ENCODE measurements at places on chromosomes 7 and 10.

- DNase-seq = no peak
Measured at GRCh38 chr7:99290980-99291607, 18.5 kb downstream of the MYH16 start.

DNA sequence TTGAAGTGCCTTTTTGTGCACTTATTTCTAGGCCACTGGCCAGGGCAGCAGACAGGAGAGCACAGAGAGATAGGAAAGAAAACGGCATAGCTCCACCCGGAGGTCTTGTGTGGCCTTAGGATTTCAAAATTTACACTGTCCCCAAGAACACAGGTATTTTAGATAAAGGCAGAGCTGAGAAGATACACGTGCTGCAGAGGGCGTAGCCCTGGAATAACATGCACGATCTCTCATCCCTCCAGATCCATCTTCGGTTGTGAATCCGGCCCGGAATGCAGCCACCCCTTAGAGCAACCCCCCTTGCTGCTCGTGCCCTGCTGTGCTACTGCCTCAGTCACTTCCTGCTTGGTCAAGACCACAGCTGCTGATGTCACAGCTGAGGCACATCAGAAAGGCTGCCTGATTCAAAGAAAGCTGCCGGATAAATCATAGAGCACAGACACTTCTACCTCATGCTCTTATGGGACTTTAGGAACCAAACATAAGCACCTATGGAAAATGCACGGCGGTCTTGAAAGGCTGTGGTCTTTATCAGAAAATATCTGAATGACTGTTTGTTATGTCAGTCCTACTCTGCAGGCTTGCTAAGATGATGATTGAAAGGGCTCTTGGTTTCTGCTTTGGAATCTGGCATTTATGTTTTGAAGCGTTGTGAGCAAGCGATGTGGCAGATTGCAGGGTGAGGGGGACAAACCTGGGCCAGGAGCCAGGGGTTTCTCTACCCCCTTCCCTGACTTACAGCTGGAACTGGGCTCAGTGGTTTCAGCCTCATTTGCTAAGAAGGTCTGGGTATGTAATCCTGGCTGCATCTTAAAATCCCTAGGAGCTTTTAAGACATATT lies 152.0 kb downstream of the SVIL start:
- no peak for DNase-seq

DNA sequence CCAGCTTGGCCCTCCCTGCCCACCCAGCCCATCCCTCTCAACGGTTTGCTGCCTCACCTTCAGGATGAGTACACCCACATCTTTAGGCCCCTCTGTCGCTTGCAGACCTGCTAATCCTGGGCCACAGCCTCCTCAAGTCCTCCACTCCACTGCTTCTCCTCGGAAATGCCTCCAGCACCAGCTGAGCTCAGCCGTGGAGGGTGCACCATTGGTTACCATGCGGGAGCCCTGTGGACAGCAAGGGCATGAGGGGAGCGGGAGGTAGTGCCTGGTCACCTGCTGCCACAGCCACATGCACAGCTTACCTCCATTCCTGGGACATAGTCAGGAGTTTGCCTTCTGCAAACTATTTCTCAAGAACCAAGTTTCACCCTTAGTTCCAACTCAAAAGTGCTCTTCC lies 286.3 kb upstream of the ZMIZ1 start:
- no peak for DNase-seq

DNA sequence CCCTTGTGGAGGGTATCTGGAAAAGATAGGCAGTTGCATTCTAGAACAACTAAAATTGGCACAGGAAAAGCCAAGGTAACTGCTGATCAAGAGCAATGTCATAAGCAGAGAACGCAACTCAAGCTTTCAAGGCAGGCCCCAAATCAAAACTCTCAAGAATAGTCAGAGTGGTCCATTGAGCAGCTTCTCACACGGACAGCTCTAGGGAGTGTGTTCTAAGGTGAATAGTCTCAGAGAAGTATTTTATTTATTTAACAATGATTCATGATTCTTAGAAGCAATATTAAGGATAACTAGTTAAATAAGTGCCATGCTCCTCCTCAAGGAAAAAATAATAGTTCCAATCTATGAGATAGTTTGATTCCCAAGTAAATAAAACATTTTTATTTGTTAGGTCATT lies 83.0 kb downstream of the COL28A1 start:
- no peak for DNase-seq

GRCh38 chr7:29622335-29623265 lies 59.0 kb downstream of the PRR15 start:
- DNase-seq = peak; percentile 26

DNA sequence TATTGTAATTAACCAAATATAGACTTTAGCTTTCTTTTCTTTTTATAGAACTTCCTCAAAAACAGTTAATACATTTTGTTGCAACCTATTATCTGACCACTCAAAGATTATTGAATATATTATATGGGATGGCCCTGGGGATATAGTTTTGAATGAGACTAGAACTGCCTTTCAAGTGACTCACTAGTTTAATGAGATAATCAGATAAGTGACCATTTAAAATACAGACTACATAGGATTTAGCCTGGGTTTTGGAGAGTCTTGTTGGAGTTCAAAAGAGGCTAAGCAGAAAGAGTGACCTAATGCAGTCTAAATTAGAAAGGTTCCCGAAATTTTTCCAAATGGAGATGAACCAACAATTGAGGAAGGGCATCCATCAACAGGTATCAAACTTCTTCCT lies 305.2 kb upstream of the ETV1 start:
- no peak for DNase-seq

- no peak for DNase-seq
Measured at GRCh38 chr7:4857189-4857588, 4.6 kb downstream of the PAPOLB start.

- DNase-seq = no peak
Measured at GRCh38 chr10:24893127-24893526, 59.3 kb downstream of the PRTFDC1 start.

DNA sequence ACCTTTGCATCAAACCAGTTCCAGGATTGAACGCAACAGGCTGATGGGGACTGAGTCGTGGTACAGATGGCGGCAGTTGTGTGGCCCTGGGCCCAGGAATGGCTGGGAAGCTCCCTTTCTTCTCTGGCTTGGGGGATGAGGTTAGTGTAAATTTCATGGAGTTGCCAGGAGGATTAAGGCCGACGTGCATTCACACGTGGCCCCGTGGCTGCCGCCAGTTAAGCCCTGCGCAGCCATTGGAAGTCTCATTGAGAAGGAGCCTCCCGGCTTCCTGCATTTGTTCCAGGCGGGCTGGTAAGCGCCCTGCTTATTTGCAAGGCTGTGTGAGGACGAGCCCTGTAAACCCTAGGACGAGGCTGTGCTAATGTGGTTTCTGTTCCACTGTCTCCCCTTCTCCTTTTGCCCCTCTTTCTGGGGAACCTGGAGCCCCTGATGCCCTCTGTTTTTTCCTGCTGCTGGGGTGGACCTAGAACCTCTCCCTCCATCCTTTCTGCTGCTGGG lies 174.7 kb upstream of the TNRC18 start:
- no peak for DNase-seq

- no peak for DNase-seq
Measured at GRCh38 chr7:112501801-112502503, 21.2 kb downstream of the LSMEM1 start.

- no peak for DNase-seq
Measured at GRCh38 chr10:98892523-98892922, 343.1 kb downstream of the HPSE2 start.

DNA sequence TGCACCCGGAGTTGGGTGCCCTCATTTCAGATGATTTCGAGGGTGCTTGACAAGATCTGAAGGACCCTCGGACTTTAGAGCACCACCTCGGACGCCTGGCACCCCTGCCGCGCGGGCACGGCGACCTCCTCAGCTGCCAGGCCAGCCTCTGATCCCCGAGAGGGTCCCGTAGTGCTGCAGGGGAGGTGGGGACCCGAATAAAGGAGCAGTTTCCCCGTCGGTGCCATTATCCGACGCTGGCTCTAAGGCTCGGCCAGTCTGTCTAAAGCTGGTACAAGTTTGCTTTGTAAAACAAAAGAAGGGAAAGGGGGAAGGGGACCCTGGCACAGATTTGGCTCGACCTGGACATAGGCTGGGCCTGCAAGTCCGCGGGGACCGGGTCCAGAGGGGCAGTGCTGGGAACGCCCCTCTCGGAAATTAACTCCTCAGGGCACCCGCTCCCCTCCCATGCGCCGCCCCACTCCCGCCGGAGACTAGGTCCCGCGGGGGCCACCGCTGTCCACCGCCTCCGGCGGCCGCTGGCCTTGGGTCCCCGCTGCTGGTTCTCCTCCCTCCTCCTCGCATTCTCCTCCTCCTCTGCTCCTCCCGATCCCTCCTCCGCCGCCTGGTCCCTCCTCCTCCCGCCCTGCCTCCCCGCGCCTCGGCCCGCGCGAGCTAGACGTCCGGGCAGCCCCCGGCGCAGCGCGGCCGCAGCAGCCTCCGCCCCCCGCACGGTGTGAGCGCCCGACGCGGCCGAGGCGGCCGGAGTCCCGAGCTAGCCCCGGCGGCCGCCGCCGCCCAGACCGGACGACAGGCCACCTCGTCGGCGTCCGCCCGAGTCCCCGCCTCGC lies at the start of gene EGFR:
Gene EGFR, plus strand, starts transcription at position 657 of the 830 bp plus-strand sequence. CDS start 261 bp downstream, outside the sequence.
- DNase-seq = peak; percentile 70

DNA sequence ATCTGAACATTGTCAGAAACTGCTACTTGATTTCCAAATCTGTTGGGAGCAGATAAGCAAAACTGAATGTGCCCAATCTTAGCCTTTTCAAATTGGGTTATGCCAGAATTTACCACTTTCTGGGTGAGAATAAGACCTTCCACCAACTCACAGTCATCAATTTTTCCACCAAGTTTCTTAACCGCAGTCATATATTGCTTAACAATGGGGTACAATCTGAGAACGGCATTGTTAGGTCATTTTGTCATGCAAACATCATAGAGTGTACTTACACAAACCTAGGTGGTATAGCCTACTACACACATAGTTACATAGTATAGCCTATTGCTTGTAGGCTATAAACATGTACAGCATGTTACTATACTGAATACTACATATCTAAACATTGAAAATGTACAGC lies 16.0 kb downstream of the MRPS33 start:
- DNase-seq = no peak

- DNase-seq = no peak
Measured at GRCh38 chr10:100636848-100637553, 101.3 kb downstream of the HIF1AN start.

DNA sequence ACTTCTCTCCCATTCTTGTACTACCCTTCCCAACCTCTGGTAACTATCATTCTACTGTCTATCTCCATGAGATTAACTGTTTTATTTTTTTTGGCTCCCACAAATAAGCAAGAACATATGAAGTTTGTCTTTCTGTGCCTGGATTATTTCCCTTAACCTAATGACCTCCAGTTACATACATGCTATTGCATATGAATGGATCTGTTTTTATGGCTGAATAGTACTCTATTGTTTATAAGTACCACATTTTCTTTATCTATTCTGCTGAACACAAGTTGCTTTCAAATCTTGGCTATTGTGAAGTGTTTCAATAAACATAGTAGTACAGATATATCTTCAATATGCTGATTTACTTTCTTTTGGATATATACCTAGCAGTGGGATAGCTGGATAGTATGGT lies 376.6 kb upstream of the KCND2 start:
- DNase-seq = no peak

DNA sequence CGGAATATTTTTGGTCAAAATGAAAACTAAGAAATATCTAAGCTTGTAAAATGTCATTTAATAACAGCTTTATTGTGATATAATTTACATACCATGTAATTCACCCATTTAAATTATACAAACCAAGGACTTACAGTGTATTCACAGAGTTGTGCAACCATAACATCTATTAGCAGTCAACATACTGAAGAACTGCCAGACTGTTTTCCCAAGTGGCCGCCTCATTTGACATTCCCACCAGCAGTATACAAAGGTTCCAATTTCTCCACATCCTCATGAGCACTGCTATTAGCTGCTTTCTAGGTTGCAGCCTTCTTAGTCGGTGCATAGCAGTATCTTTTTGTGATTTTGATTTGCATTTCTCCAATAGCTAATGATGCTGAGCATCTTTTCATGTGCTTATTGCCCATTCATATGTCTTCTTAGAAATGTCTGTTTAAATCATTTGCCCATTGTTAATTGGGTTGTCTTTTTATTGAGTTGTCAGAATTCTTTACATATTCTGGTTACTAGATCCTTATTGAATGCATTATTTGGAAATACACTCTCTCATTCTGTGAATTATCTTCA lies 153.0 kb upstream of the FGFR2 start:
- no peak for DNase-seq

GRCh38 chr10:28302012-28302637 lies 739 bp downstream of the MPP7 start:
- no peak for DNase-seq

DNA sequence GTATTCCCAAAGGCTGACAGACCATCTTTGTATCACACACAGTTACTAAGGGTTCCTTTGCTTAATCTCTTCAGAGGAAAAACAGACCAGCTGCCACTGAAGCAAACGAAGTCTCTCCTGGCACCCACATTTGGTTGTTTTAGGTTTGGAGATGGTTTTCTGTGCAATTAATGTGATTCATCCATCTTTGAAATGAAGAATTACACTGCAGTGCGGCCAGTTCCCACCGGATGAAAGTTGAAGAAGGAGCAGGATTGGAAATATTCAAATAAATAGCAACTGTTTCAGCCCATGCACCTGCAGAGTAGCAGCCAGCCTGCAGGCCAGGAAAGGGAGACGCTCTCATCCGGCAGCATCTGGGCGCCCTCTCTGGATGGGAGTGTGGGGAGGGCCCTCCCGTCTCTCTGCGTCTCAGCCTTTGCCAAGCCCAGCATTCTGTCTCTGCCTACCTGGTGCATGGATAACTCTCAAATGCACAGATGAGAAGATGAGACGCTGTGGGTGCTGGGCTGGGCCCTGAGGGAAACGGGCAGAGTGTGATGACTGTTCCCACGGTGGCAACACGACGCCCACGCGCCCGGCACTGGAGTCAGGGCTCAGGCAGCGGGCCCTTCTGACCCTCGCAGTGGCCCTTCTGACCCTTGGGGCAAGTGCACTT lies 214.0 kb downstream of the PTPRN2 start:
- DNase-seq = no peak

DNA sequence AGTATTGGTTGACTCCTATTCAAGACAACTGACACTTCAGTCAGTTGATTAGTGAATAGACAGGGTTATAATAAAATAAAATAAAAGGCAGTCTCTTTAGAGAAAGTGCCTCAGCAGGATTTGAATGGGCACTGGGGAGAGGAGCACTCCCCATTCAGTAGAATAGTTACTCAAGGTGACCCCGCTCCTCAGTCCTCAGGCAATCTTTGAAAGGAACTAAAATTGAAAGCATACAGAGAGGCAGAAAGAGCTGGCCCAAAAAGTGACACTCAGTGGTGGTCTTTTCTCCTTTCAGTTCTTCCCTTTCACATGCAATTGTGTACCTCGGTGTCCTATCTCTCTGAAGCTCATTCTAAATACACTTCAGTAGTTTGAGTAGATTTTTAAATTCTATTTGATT lies 47.4 kb upstream of the MACC1 start:
- no peak for DNase-seq

All from SK-N-DZ (cell line).